ENCODE measurements at places on chromosomes 5 and 9.

DNA sequence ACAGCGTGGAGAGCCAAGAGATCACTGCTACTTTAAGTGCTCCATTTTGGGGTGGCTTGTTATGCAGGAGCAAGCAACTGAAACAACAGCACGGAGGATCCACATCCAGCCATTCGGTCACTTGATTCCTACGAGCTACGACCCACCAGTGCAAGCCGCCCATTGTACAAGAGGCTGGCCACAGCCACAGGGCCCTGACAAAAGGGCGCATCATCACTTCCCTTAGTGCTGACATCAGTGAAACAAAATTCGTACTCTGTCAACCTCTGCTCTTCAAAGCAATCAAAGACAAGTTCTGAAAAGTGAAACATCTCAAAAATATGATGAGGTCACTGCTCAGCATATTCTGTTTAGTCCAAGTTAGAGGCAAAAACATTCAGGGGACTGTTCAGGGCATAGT lies 168.4 kb downstream of the GADD45G start:
- DNase-seq, result no peak

GRCh38 chr5:177432839-177433657 lies 6.6 kb downstream of the GRK6 start:
- DNase-seq, result no peak

DNA sequence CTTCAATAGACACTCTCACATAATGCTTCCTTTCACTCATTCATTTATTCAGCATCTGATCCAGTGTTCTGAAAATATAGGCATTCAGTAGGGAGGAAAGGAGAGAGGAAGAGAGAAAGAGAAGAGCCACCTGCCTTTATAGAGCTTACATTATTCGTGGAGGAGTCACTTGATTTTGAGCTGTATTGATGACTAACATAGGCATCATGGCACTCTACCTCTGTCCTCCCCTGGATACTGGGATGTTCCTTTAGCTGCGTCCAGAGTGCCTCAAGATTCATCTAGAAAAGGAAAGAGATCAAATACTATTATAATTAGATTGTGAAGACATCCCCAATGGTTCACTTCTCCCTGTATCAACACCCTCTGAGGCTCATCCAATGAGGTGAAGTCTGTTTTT lies 345.1 kb downstream of the SPATA31D1 start:
- no peak for DNase-seq

DNA sequence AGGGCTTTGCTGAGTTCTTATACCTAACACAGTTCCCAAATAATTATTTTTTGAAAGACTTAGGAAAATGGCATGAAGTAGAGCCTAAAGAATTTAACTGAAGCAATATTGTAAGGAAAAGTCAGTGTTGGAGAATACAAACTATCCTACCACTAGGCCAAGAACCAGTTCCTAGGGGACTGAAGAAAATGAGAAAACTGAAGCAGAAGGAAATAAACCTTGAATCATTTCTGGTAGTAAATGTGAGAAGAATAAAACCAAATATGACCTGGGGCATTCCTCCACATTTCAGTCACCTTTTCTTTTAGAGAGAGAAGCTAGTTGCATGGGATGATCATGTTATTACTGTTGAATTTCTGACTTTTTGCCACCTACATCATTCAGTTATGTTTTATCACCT lies 1393.9 kb upstream of the C9orf72 start:
- DNase-seq, result no peak

DNA sequence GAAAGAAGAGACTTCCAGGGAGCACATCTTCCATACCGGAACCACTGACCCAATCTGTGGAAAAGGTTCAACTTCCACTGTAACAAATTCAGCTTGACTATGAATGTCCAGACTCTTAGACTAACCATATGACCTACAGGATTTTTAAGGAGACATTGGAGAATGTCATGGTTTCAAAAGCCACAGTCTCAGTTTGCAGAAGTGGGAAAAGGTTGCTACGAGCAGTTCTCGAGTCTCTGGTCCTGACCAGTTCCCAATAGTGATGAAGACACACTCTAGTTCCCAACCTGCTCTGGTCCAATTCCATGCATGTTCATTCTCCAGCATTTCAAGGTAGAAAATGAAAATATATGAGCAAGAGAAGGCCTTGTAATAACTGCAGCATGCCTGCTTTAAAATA lies 158.0 kb downstream of the MAPKAP1 start:
- DNase-seq, result no peak

DNA sequence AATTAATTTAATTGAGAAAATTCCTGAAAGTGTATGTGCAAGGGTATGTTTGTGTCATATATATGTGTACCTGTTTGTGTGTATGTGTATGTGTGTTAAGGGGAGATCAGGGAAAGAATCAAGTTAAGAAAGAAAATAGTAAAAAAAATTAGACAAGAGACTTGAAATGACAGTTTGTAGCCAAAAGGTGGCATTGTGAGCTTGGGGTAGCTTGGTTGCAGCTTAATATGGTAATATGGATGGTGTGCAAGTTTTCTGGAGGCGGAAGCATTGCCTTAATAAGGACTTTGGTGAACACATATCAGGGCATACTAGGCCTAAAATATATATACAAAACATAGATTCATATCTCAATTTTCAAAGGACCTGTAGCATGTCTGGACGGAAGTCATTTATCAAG lies 129.9 kb downstream of the INSYN2B start:
- no peak for DNase-seq

- DNase-seq, result no peak
Measured at GRCh38 chr5:132684922-132685720, 11.3 kb downstream of the IL4 start.

DNA sequence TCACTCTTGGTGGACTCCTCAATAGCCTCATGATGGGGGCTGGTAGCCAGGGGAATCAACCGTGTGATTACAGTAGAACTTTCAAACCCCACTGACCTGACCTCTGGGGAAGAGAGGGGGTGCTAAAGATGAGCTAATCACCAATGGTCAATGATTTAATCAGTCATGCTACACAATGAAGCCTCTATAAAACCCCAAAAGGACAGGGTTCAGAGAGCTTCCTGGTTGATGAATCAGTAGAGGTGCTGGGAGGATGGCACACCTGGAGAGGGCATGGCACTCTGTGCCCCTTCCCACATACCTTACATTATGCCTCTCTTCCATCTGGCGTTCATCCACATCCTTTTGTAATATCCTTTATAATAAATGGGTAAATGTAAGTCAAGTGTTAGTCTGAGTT lies 8.9 kb upstream of the SH3TC2 start:
- DNase-seq, result no peak

DNA sequence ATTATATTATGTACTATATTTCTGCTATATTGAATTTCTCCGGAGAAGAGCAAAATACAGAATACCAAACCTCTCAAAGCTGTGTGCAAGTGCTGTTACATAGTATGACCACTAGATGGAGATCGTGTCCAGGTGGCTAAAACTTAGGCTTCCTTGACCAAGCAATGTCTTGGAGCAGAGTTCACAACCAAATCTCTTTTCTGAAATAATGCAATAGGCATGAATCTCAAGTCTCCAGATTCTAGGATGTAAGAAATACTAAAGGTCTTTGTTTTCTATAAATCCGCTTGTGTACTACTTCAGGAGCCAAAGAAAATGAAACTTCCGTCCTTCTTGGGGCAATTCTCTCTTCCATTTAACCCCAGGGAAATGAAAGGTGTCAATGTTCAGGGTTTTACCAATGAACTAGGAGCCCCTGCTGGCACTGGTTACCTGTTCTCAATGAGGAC lies 181.5 kb upstream of the RAI14 start:
- peak; percentile 52 for DNase-seq

GRCh38 chr9:114072184-114073140 lies 5.6 kb downstream of the AMBP start:
- DNase-seq, result no peak

- DNase-seq, result no peak
Measured at GRCh38 chr5:107285772-107286171, 385.0 kb downstream of the EFNA5 start.

GRCh38 chr5:52988335-52989024 lies 672 bp upstream of the ITGA2 start:
- no peak for DNase-seq

GRCh38 chr5:82476155-82476554 lies 198.0 kb upstream of the RPS23 start:
- DNase-seq, result no peak

DNA sequence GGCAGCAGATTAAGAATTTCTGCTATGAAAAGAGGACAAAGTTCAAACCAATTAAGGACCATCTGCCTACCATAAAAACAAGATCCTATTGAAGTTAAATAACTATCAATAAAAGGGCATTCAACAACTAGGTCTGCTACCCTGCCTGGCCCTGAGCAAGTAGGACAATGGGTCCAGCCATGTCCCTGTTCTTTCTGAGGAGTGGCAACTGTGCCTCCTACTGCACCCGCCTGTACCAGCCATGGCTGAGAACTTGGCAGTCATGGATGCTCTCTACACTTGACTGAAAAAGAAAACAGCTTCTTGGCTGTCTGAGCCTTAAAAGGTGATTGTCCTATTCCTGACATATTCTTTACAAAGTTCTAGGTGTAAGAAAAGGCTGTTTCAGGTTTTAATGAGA lies 652.4 kb downstream of the PDE4D start:
- DNase-seq, result no peak

- DNase-seq, result peak; percentile 13
Measured at GRCh38 chr5:115309751-115310370, 13.4 kb upstream of the CCDC112 start.

GRCh38 chr9:8569823-8570222 lies 770.2 kb upstream of the DMAC1 start:
- DNase-seq, result no peak

GRCh38 chr9:130608554-130609134 lies 29.3 kb downstream of the FUBP3 start:
- DNase-seq, result no peak

- no peak for DNase-seq
Measured at GRCh38 chr5:36724467-36725332, 118.3 kb downstream of the SLC1A3 start.

All from AG09309 (cell line).